ENCODE measurements at places on chromosomes 11 and 22.

- DNase-seq: no peak
Observed at GRCh38 chr11:88266157-88266556, 71.4 kb downstream of the CTSC start.

- DNase-seq: no peak
Observed at GRCh38 chr11:33533386-33534052, 167.1 kb downstream of the C11orf91 start.

GRCh38 chr11:67662142-67662834, 11.8 kb upstream of the ACY3 start:
- DNase-seq: no peak

- DNase-seq: no peak
Observed at GRCh38 chr22:26245001-26245400, 75.7 kb downstream of the SEZ6L start.

DNA sequence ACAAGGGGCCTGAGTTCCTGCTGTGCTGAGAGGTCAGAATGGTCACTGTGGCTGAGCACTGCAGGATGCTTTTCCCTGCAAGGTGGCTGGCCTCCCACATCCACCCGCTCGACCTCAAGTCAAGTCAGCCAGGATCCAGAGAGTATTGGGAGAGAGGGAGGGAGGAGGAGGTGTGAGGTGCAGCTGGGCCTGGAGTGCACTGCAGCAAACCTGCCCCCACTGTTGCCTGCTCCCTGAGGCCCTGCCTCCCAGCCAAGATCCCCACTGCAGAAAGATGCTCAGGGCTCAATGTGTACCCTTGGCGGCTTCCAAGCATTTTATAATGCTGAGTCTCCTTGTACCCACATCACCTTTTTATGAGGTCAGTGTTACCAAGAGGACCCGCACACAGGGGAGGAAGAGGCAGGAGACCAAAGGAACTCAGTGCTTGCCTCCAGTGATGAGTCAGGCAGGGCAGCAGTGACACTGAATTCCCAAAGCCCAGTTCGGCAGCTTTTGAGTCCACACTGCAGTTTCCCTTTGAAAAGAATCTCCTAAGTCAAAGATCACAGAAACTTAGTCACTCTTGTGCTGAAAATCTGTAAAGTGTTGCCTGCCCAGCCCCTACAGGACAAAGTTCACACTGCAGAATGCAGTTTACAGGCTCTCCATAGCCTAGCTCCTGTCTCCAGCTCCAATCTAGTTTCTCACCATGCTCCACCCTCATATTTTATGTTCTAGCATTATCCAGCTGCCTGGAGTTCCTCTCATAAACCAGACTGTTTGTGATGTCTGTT, 3.1 kb downstream of the ENDOD1 start:
- DNase-seq: no peak

GRCh38 chr11:125593114-125593820, 615 bp downstream of the STT3A start:
- no peak for DNase-seq
